Stimulated activated CD8-positive, alpha-beta memory T cell treated with anti-CD3 and anti-CD28 coated beads, Interleukin-4, amount 100 ng/mL, for 4 hours (primary cell): ENCODE measurements at places on chromosomes 2 and 18.

DNA sequence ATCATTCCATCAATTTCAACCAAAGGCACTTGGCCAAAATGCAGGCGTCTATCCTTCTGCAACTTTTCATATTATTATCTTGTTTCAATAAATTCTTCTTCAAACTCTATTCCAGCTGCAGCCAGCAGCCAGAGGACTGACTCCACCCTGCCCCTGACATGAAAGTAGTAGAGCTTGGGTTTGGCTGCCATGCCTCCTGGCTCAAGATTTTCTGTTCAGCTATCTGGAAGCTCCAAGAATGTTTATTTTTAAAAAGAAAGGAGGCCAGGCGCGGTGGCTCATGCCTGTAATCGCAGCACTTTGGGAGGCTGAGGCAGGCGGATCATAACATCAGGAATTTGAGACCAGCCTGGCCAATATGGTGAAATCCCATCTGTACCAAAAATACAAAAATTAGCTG, 4.9 kb downstream of the DNAH7 start:
- DNase-seq, result no peak

- no peak for DNase-seq
These were observed 25.4 kb downstream of the NOP58 start for GRCh38 chr2:202290970-202291369.

DNA sequence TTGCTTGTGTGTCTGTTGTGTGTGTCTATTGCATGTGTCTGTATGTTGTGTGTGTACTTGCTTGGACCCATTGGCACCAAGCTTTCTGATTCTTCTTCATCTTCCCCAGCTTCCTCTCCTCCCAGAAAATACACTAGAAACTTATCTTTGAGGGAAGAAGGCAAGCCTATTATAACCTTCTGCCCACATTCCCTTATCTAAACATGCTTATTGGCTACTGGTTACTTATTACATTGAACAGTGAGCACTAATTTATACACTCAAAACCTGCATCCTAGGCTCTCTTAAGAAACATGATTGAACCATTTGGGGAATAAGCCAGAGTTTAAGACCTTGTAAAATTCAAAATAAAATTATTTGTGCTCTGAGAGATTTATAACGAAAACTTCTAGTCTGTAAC, 26.5 kb downstream of the SLC9A4 start:
- DNase-seq, result no peak

GRCh38 chr2:231222318-231223000, 24.0 kb downstream of the ARMC9 start:
- no peak for DNase-seq

GRCh38 chr18:22188559-22189267, 19.3 kb downstream of the GATA6 start:
- DNase-seq, result no peak

GRCh38 chr2:53969968-53970723, 647 bp downstream of the PSME4 start:
- no peak for DNase-seq
